ENCODE measurements at places on chromosomes 1 and 21.
A peak's percentile ranks its signal among the peaks of the same experiment; 100 is the strongest.

GRCh38 chr1:223775054-223775453 lies 62.7 kb downstream of the CAPN2 start:
- DNase-seq = no peak

GRCh38 chr1:173476197-173476664 lies 904 bp upstream of the PRDX6 start:
- no peak for DNase-seq

- no peak for DNase-seq
Measured at GRCh38 chr1:55463814-55464475, 248.8 kb upstream of the USP24 start.

DNA sequence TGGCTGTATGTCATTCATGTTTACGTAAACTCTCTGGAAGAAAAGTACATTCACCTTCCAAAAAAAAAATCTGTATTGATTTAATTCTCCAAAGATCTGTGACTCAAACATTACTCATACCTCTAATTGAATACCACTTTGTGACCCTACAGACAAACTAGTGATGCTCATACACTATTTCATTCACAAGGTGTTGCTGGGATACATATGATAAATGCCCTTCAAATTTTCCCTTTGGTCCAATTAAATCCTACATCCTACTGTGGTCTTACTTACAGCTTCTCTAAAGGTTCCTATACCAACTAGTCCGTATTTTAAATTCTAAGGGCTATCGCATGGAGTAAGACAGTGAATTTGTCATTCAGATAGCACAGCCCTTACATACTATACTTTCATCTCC lies 26.8 kb upstream of the CADM3 start:
- no peak for DNase-seq

- no peak for DNase-seq
Measured at GRCh38 chr1:30689901-30690645, 33.3 kb downstream of the MATN1 start.

GRCh38 chr1:117067533-117068370 lies 7.6 kb downstream of the TTF2 start:
- DNase-seq = peak; percentile 30

DNA sequence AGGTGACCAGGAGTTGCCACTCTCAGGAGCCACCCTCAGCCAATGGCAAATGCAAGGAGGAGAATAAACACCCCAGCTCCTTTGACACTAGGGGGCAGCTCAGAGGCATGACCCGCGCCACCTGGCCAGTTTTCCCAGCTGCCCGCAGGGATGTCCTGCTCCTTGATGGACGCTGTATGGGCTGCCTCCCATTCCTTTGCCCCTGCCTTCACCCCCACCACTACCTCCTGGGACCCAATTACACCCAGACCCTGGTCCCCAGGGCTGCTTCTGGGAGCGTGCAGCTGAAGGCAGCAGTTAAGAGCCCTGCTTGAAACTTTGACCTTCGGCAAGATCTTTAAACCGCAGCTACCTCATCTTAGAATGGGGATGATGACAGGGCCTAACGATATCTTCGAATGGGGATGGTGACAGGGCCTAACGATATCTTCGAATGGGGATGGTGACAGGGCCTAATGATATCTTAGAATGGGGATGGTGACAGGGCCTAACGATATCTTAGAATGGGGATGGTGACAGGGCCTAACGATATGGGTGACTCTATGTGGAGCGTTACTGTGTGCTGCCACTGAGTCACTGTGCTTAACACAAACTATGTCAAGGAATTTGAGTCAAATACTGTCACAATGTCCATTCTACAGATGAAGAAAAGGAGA lies 163.0 kb upstream of the KAZN start:
- no peak for DNase-seq

GRCh38 chr1:183236158-183236725 lies 50.2 kb downstream of the LAMC2 start:
- DNase-seq = no peak

GRCh38 chr1:72435025-72435424 lies 152.7 kb upstream of the NEGR1 start:
- DNase-seq = no peak

- no peak for DNase-seq
Measured at GRCh38 chr1:71521655-71522264, 440.9 kb upstream of the ZRANB2 start.

Measured in NCI-H774 (cell line).